ENCODE measurements at places on chromosomes 16 and 17.
A peak's percentile ranks its signal among the peaks of the same experiment; 100 is the strongest.

DNA sequence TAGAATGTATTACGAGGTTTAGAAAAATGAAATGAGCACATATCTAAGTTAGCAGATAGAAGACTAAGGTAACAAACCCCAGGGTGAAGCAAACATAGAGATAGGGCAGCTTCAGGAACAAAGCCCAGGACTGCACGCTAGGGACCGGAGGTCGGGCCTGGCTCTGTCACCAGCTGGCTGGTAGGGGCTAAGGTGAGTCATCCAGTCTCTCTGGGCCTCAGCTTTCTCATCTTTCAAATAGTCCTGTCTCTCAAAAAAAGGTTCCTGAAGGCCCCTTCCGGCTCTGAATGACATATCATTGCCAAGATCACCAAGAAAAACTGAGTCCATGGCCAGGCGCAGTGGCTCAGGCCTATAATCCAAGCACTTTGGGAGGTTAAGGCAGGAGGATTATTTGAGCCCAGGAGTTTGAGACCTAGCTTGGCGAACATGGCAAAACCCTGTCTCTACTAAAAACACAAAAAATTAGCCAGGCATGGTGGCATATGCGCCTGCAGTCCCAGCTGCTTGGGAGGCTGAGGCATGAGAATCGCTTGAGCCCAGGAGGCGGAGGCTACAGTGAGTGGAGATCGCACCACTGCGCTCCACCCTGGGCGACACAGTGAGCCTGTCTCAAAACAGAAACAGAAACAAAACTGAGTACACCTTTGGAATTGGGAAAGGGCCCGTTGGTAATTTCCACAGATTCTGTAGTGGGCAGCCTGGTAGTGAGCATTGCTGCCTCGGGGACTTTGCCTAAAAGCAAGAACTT, 26.0 kb downstream of the PKD1L3 start:
- H3K36me3 ChIP-seq: no peaks in the 10 kb centered on the region
- H3K4me1 ChIP-seq: no peaks in the 10 kb centered on the region
- no peak overlapping the region for H3K27ac ChIP-seq
- no peaks in the 10 kb centered on the region for H3K27me3 ChIP-seq
- no peak for DNase-seq
- H3K4me3 ChIP-seq: no peak overlapping the region

GRCh38 chr17:58328195-58329034, at the start of gene TSPOAP1:
Gene TSPOAP1 (minus strand): TSS chr17:58328795. CDS start chr17:58327920, 875 bp downstream.
- H3K27me3 ChIP-seq: no peaks in the 10 kb centered on the region
- H3K36me3 ChIP-seq: no peaks in the 10 kb centered on the region
- no peak within 1 kb of the TSS for H3K4me3 ChIP-seq
- no peaks in the 10 kb centered on the region for H3K4me1 ChIP-seq
- no peak for DNase-seq
- H3K27ac ChIP-seq: peak within 1 kb of the TSS; percentile 36

GRCh38 chr17:18966831-18967624, 15.1 kb downstream of the SLC5A10 start:
- peak; percentile 18 for DNase-seq
- H3K4me3 ChIP-seq: no peak overlapping the region
- H3K27ac ChIP-seq: no peak overlapping the region
- no peaks in the 10 kb centered on the region for H3K36me3 ChIP-seq
- no peaks in the 10 kb centered on the region for H3K27me3 ChIP-seq

DNA sequence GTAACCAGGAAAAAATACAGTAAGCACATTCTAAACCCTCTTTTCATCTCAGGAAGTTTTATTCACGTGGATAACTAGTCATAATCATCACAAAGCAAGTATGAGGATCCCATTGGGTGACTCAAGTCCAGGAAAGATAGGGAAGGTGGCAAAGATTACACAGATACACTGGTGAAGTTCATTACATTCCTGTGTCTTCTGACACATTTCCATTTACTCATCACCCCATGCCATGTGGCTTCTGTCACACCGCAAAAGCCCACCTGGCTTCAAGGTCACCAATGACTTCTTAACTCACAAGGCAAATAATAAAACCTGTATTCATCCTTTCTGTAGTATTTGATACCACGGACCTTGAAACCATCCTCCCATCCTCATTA, 17.0 kb downstream of the HS3ST3A1 start:
- no peaks in the 10 kb centered on the region for H3K36me3 ChIP-seq
- no peak for DNase-seq
- no peaks in the 10 kb centered on the region for H3K4me1 ChIP-seq
- no peaks in the 10 kb centered on the region for H3K27me3 ChIP-seq

GRCh38 chr16:28280881-28281836, 11.2 kb upstream of the SBK1 start:
- H3K27me3 ChIP-seq: no peaks in the 10 kb centered on the region
- H3K4me1 ChIP-seq: peaks cover 5% of the 10 kb centered on the region
- H3K36me3 ChIP-seq: no peaks in the 10 kb centered on the region
- H3K27ac ChIP-seq: no peak overlapping the region

DNA sequence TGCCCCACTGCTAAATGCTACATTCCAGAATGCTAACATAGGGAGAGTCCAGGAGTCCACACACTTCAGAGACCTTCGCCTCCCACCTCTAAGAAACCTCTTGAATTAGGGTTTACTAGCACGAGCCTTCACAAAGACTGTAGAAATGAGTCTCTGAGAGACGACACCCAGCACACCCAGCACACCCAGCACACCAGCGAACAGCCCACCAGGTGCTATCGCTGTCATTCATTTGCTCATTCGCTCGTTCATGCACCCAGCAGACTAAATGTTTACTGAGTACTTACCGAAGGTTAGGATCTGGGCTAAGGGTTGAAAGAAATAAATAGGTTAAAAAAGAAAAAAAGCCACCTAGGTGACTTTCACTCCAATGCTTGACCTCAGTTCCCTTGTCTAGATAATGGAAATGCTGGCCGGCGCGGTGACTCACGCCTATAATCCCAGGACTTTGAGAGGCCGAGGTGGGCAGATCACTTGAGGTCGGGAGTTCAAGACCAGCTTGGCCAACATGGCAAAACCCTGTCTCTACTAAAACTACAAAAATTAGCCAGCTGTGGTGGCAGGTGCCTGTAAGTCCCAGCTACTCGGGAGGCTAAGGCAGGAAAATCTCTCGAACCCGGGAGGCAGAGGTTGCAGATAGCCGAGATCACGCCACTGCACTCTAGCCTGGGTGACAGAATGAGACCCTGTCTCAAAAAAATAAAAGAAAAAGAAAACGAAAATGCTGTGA, 100.8 kb downstream of the ADCY9 start:
- H3K27ac ChIP-seq: no peak overlapping the region
- H3K4me3 ChIP-seq: no peak overlapping the region
- no peaks in the 10 kb centered on the region for H3K27me3 ChIP-seq
- no peaks in the 10 kb centered on the region for H3K4me1 ChIP-seq
- peak; percentile 55 for DNase-seq

- peak overlapping the region; percentile 92 for H3K27ac ChIP-seq
- no peaks in the 10 kb centered on the region for H3K27me3 ChIP-seq
- H3K4me1 ChIP-seq: peaks cover 25% of the 10 kb centered on the region
- DNase-seq: peak; percentile 72
- no peaks in the 10 kb centered on the region for H3K36me3 ChIP-seq
Observed at GRCh38 chr17:38732376-38733281, 2.5 kb downstream of the CISD3 start.

DNA sequence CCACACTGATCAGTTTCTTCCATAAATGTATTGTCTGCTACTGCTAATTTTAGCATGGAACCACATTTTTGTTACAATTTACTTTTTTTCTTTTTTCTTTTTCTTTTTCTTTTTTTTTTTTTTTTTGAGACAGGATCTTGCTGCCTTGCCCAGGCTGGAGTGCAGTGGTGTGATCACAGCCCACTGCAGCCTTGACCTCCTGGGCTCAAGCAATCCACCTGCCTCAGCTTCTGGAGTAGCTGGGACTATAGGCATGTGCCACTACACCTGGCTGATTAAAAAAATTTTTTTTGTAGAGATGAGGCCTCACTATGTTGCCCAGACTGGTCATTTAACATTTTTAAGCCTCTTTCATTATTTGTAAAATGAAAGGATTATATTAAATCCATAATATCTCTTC, 19.1 kb downstream of the ZPBP2 start:
- H3K36me3 ChIP-seq: no peaks in the 10 kb centered on the region
- no peak overlapping the region for H3K27ac ChIP-seq
- H3K4me3 ChIP-seq: no peak overlapping the region
- no peaks in the 10 kb centered on the region for H3K27me3 ChIP-seq
- no peak for DNase-seq

Measured in colonic mucosa (tissue), 4 donors.